ENCODE measurements at places on chromosomes 2 and 18.

DNA sequence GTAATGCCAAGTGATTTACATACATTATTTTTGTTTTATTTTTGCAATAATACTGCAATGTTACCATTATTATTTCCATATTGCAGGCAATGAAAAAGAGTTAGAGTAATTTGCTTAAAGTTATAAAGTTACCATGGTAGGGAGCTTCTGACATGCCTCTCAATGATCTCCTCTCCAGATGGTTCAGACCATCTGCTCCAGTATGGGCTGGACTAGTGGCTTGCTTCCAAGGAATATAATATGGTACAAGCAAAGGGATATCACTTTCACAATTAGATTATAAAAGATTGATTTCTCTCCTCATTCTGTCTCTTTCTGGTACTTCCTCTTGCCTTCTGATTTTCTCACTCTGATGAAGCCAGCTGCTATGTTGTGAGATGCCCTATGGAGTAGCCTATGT is 245.4 kb downstream of the INSIG2 start:
- no peak for DNase-seq

- DNase-seq = no peak
These were observed 1603.8 kb upstream of the ACVR2A start for GRCh38 chr2:146241023-146241422.

DNA sequence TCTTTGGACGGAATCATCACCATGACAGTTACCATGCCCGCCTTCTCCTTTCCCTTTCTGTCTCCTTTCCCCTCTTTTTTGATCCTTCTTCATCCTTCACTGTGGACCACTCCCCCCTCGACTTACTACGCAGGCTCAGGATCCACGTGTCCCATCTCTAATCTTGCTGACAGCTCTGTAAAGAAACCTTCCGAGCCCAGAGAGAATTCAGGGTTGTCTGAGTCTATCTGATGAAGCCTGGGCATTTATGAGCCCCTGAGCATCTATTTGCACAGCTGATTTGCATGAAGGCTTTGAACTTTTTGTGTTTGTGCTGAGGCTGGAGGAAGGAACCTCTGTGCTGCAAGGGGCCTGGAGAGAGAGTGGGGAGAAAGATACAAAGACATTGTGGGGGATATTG is 50.7 kb downstream of the CIB4 start:
- no peak for DNase-seq

DNA sequence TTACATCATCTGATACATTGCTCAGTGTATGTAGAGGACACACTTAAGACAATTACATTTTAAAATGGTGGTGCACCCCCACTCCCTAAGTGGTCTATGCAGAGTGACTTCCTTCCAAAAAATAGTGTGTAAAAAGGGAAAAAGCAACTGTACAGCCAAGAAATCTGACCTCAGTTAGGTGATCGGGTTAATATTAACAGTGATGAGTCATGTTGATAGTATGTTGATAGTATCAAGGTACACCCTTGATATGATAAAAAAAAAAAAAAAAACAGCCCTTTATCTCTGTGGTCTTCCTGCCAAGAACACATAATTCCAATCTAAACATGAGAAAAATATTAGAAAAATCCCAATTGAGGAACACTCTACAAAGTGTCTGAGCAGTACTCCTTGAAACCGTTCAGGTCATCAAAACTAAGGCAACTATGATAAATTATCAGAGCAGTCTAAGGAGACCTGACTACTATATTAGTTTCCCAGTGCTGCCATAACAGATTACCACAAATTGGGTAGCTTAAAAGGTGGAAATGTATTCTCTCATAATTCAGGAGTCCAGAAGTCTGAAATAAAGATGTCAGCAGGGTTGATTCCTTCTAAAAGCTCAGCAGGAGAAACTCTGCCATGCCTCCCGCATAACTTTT is 171.9 kb downstream of the ARHGAP28 start:
- DNase-seq = no peak

GRCh38 chr18:8780227-8780626 is 74.9 kb downstream of the MTCL1 start:
- no peak for DNase-seq

GRCh38 chr2:118667964-118668363 is 179.5 kb downstream of the EN1 start:
- DNase-seq = no peak

GRCh38 chr2:219447242-219448098 is 12.8 kb downstream of the SPEG start:
- DNase-seq = no peak

- DNase-seq = no peak
These were observed 35.0 kb downstream of the SNED1 start for GRCh38 chr2:241033336-241033987.

DNA sequence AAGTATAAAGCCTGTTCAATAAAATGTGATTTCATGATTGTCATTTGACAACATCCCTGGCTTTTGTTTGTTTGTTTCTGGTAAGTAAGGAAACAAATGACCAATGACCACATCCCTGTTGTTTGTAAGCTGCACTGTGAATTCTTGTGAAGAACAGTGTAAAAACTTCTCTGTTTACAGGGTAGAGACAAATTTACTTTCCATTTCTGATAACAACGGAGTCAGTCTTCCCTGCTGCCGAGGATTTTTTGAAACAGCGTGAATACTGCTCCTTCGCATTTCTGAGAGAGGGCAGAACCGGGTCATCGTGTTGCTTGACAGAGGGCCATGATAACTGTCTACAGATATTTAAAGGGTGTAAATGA is 38.4 kb upstream of the CTAGE1 start:
- no peak for DNase-seq

- no peak for DNase-seq
These were observed 12.4 kb upstream of the CHRNA1 start for GRCh38 chr2:174776675-174777074.

GRCh38 chr18:10670856-10671255 is 145.0 kb downstream of the NAPG start:
- DNase-seq = no peak

Measured in activated T-helper 1 cell treated with anti-CD3 and anti-CD28 coated beads, Interleukin-2, amount 50 U/mL, for 16 hours (primary cell).